ENCODE measurements at places on chromosomes 2 and 18. TPM values are rescaled to one million over a fixed set of nuclear protein-coding genes. Genes with fewer than 3 reads are reported as not detected.

DNA sequence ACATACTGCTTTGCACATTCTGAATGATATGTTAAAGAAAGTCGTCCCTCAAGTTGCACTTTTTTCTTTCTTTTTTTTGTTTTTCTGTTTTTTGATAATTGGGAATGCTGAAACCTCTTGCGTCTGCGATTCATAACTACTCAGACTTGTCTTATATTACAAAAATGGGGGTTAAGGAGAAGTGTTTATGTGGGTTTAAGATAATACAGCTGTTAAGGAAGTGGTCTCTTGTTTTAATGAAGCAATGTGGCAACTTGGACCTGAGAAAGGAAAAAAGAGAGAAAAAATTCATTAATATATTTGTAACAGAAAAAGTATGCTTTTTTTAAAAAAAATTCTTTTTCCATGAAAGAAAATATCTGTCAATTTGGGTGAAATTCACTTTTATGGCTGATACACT, 268.5 kb upstream of the CCDC68 start:
- peak overlapping the region; percentile 48 for H3K27ac ChIP-seq
- no peak overlapping the region for H3K4me3 ChIP-seq

DNA sequence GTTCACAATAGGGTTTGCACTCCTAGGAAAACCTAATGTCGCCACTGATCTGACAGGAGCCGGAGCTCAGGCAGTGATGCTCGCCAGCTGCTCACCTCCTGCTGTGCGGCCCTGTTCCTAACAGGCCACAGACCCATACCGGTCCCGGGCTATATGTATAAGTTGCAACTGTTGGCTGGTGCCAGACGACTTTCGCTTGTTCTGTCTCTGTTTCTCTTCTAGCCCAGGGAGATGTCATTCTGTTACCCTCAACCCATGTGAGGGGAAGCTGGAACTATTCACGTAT, 170.3 kb downstream of the BCL2 start:
- DNase-seq: no peak
- no peak overlapping the region for H3K27ac ChIP-seq
- no peaks in the 10 kb centered on the region for H3K36me3 ChIP-seq
- H3K4me1 ChIP-seq: no peaks in the 10 kb centered on the region

GRCh38 chr2:43897492-43897891, 58.7 kb downstream of the ABCG8 start:
- no peak overlapping the region for H3K27ac ChIP-seq
- H3K4me3 ChIP-seq: no peak overlapping the region
- DNase-seq: no peak

DNA sequence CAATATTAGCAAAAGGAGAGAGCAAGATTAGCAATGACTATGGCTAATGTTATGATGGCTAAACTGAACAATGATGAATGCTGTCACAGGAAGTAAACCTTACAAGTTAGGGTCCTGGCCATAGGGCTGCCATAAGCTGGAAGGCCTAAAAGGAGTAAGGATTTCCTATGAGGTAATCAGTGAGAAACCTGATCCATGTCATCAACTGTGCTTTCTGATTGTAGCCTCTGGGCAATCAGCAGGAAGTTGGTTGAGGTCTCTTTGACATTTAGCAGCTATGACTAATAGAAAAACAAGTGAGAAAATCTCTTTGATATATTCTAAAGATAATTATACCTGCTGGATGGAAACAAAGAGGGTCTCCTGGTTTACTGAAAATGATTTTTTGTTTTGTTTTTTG, 193.0 kb downstream of the RAB3GAP1 start:
- no peak for DNase-seq
- no peak overlapping the region for H3K27ac ChIP-seq
- H3K4me1 ChIP-seq: no peaks in the 10 kb centered on the region
- no peaks in the 10 kb centered on the region for H3K27me3 ChIP-seq
- no peaks in the 10 kb centered on the region for H3K36me3 ChIP-seq

The G6PC2 gene
- total RNA-seq: not detected

All from hepatocyte (in vitro differentiated cells).